ENCODE measurements at places on chromosomes 7 and 10.

DNA sequence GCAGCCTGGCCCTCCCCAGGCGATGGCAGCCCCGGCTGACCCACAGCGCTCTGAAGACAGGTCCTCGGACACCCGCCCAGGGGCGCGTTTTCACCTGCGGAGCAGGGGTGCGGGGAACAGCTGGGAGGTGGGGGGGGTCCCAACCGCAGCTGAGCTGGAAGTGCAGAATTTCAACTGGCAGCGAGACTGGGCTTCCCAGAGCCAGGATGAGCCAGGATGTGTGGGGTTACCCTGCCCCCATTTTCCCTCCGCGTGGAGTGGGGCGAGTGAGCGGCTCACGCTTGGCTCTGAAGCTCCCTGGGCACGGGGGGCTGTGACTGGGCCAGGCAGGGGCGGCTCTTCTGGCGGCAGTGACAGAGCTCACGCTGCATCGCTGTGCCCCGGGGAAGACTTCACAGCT, 70.2 kb downstream of the DNAJB6 start:
- DNase-seq: no peak

DNA sequence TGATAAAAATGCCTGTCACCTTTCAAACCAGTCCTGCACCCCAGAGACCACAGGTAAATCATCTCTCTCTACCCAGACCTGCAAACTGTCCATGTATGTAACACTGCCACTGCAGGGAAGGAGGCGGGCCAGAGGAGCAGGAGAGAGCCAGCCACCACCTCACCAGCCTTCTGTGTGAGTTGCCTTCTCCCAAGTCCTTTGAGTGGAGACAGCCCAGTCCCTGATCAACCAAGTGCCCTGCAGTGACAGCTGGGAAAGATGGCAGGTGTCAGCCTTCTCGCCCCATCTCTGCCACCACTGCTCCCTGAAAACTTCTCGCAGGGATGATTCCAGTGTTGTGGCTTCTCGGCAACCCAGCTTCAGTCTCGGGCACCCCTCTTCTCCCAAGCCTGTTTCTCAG, 42.4 kb downstream of the MTURN start:
- no peak for DNase-seq

DNA sequence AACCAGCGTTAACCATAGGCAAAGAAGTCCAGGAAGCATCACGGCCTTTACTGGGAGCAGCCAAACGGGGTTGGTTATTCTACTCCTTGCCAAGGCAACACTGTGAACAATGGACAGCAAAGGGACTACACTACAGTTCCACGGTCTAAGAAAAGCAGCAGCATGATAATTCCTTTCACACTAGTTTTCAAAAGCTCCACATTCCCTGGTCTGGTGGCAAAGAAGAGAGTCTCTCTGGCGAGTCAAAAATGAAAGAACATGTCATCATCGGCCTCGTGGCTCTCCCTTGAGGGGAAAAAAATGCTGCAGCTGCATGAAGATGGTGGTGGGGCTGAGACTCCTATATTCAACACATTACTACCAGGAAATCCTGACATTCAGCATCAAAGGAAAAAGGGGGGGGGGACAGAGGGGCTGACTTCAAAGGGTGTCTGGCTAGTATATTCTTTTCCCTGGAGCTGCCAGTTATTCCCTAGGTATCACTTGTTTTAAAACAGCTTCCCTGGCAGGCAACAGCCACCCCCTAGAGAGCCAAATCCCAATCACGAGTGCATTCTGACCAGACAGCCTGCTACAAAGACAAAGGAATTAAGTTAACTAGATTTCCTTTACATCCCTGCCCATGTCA, 49.1 kb downstream of the SLC37A3 start:
- DNase-seq: no peak

GRCh38 chr10:114604357-114605130, 53.5 kb downstream of the ABLIM1 start:
- DNase-seq: no peak

GRCh38 chr10:102394801-102395399, 605 bp upstream of the NFKB2 start:
- DNase-seq: no peak

- DNase-seq: no peak
Observed at GRCh38 chr10:58784361-58784760, 271.7 kb downstream of the BICC1 start.

All from NCI-H1105 treated with DMSO at 0.1 percent for 48 hours (cell line).